Urinary bladder (tissue), 4 donors: ENCODE measurements at places on chromosomes 6 and 20. TPM values are rescaled to one million over a fixed set of nuclear protein-coding genes. Genes with fewer than 3 reads are reported as not detected.

DNA sequence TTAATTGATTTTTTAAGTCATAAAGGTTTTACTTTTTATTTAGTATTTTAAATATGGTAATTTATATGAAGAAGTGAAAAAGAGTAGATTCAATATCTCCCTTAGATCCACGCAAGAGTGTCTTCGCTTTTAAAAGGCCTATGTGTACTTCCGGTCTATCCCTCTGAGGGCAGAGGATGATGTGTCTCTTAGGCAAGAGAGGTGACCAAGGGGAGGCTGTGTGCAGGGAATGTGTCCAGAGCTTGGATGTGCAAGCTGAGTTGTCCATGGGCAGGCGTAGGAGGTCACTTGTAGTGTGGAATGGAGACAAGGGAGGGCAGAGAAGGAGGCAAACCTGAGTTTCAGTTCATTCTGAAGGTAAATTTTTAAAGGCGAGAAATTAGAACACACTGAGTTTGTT, 113.9 kb downstream of the CRYBG1 start:
- no peak for DNase-seq

DNA sequence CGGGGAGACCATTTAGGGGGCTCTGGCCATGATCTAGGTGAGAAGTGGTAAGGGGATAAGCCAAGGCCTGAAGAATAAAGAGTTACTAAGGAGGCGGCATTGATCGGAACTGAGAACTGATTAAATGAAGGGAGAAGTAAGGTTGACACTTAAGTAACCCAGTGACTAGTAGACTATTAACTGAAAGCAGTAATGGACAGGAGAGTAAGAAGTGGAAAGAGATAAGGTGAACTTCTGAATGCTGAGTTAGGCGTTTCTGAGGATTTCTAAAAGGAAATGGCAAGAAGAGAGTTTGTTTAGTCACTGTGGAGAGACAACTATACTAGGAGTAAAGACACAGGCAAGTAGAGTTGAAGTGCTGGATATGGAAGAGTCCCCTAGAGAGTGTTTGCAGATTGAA, 1.9 kb downstream of the ABCF1 start:
- DNase-seq = no peak

DNA sequence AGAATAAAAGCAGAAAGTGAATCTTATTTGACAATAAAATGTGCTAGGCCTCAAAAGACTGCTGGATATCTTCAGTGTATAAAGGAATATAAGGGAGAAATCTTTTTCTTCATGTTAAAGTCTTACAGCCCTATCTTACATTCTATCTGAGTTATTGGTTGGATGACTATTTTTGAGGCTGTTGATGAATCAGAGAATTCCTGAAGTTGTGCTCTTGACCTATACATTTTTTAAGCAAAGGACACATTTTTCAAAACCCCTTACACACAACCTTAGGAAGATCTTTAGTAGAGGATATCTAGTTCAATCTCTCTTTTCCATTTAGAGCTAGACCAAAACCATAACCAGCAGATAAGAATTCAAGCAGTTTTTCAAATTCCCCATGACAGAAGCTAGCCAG, 10.9 kb upstream of the CGA start:
- no peak for DNase-seq

DNA sequence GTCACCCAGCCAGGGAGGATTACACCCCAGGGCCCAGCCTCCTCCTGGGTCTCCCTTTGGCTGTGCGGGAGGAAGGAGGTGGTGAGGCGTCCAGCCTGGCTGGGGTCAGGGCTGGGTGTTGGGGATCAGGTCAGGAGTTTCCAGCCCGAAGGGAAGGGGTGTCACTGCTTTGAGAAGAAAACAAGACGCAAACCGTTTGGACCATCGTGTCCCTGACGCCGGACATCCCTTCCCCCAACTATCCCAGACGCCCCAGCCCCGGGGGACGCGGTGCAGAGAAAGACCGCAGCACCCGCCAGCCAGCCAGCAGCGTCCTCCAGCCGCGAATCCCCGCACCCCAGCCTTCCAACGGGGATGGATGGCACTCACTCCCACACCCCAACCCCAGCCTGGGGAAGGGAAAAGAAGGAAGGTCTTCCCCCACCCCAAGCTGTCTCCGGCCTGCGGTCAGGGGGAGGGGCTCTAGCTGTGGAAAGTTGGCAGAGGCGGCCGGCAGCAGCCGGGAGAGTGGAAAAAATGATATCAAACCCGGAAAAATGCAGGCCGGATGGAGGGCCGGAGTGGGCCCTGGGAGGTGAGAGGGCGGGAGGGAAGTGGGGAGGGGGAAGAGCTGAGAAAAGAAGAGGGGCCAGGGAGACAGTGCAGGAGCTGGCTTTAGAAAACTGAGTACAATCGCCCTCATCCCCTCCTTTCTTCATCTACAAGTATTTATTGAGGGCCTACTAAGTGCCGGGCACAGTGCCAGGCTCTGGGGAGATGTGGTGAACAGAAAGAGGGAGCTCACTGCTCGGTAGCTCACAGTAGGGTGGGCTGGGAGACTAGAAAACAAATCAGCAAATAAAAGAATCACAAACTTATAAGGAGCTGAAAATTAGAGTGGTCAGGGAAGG, 10.6 kb downstream of the REM1 start:
- peak; percentile 47 for DNase-seq

GRCh38 chr6:128415387-128415786, 105.0 kb downstream of the PTPRK start:
- no peak for DNase-seq

DNA sequence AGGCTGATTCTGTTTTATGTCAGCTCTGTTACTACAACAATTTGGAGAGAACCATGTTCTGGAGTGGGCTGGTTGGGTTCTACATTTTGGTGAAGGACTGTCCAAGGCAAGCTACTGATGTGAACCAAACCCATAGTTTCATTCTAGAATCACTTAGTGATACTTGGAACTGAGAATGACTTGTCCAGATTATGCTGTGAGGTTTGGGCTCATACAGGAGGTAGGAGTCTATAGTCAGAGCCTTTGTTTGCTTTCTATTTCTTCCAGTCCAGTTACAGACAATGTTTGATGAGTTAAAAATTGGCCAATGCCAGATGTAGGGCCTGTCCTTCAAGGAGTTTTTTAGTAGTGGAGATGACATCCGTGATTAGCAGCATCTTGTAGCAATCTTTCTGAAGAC, 97.9 kb downstream of the LRRC1 start:
- no peak for DNase-seq

- DNase-seq = peak; percentile 10
Observed at GRCh38 chr6:63571361-63572043, 778 bp upstream of the LOC128125822 start.

- DNase-seq = no peak
Observed at GRCh38 chr6:139311831-139312230, 20.0 kb upstream of the TXLNB start.

DNA sequence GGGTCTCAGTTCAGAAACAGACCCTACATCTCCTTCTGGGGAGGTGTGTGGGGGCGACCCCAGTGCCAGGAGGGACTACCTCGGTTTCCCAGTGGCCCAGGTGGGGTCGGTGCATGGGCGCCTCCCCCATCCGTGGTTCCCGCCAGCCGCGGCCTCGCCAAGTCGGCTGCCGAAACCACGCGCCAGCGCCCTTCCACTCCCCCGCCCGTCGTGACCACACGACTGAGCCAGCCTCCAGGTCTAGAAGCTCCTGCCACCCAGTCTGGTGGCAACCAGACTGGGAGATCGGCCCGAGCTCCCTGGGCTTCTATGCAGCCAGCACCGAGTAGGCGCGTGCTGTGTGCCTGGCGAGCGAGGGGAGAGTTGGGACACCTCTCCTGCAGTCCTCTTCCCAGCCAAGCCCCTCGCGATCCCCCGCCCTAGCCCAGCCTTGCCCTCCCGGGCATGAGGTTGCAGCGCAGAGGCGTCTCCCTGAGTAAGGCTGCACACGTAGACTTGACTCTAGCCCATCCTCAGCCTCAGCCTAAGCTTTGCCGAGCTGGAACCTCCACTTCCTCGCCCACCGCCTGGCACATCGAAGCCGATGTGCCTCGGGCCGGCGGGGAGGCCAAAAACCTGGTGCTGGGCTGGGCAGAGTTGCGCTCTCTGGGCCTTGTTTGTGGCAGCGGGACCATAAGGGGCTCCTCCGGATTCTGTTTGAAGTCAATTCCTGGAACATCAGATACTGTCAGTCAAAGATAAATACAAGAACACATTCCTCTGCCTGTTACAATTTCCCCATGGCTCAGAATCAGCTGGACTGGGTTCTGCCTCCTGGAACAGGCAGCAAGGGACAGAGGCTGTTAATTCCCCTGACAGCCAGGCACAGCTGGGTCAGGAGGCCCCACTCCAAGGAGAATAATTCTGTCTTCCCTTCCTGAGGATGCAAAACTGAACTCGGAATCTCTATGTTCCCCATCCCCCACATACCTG, 1.5 kb upstream of the CPNE5 start:
- DNase-seq = no peak

DNA sequence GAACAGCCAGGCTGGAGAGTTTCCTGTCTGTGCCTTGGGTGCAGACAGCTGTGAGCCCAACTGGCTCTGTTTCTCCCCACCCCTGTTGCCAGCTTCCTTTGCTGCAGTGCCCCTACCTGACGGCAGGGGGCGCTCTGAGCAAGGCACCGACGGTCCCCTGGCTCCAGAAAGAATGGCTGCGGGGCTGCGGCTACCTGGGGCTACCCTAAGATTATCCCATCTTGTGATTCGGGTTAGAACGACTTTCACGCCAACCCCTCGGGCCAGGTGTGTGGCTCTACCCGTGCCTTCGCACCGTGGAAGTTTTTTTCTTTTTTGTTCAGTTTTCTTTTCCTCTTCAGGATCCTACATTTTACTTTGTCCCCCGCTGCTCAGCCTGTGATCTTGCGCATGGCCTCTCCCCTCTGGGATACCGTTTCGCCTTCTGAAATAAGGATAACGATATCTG, 33.4 kb upstream of the AAR2 start:
- no peak for DNase-seq

DNA sequence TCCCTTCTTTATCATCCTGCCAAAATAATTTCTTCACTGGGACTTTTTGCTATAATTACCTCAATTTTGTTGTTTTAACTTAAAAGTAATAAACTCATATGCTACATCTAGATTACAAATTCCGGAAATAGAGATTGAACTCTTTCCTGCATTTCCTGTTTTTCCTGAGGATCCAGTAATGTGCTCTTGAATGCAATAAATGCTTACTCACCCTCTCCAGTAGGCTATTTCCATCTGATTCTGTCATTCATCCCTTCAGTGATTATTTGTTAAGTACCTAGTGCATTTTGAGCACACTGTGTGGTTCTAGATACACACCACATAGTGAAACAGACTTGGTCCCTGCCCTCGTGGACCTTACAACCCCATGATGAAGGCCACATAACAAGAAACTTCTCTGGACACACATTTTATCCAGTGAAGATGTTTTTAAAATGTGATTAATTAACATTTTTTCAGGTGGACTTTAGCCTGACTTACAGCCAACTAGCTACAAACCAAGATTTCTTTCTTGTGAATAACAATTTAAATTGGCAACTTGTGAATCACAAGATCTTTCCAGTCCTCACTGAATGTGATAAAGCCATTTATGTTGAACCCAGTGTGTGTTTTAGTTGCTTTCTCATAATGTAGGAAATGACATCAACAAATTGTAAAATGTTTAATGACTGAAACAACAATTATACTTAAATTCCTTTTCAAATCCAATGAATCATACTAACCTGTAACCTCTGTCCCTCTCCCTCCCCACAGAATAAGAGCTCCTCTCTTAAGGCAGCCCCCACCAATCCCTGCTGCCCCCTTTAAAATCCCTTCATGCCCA, 272.3 kb downstream of the KHDC1L start:
- no peak for DNase-seq

- no peak for DNase-seq
Observed at GRCh38 chr20:53146201-53146891, 174.2 kb downstream of the TSHZ2 start.

DNA sequence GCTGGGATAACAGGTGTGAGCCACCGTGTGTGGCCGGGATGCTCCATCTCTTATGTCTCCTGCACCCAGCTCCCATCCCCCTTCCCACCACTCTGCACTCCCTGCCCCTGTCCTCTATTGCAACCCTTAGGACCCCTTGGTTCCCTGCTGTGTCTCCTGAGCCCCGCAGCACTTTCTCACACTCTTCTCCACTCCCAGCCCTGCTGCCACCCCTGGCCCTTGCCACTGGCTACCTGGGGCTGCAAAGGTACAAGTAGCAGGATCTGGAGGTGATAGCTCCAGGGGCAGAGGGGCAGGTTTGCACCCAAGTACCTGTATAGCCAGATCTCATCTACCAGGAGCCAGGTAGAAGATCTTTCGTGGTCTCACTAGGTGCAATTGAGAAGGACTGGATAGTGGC, 6.6 kb upstream of the CPXM1 start:
- DNase-seq = no peak

DNA sequence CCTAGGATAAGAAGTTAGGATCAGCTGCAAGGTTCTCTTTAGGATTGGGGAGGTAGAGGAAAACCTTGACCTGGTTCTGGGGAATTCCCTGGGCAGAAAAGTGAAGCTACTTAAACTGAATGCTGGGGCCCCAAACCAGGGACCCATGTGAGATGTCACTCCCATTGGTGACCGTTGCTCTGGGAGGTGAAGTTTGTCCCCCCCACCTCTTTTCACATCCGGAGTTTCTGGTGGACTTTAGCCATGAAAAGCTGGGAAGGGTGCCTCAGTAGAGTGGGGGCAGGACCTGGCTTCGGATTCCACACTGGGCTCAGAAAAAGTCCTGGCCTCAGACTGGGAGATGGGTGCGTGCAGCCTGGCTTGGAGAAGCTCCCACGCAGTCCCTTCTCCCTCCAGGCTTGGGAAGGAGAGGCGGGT, 13.2 kb downstream of the TJAP1 start:
- DNase-seq = no peak

GRCh38 chr20:43567477-43567876, 8.7 kb downstream of the SGK2 start:
- no peak for DNase-seq

- no peak for DNase-seq
Observed at GRCh38 chr20:61596687-61597330, 344.7 kb downstream of the CDH4 start.

GRCh38 chr6:166604911-166605310, 18.4 kb upstream of the RAMACL start:
- no peak for DNase-seq

DNA sequence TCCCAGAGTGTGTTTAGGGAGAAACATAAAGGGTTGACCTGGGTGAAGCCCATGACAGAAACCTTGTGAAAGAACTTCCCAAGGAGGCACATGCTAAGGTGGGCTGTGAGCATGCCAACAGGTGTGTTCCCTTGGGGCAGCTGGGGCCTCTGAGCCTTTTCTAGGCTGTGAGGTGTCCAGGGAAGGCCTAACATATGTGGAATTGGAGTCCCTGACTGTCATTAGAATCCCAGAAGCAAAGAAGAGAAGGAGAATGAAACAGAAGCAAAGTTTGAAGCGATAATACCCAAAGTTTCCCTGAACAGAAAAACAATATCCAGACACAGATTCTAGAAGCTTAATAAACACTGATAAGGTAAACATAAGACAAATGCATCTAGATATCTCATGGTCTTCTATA, 143.3 kb downstream of the CD83 start:
- DNase-seq = no peak

- no peak for DNase-seq
Observed at GRCh38 chr20:33162753-33163152, 5.2 kb upstream of the BPIFA2 start.

GRCh38 chr6:98470821-98471220, 363.6 kb upstream of the POU3F2 start:
- DNase-seq = no peak

The HSPA1L gene
- 2.5 TPM for total RNA-seq

The HCK gene
- total RNA-seq = 8.3 TPM

The MICAL1 gene
- total RNA-seq = 25.5 TPM

The HLA-DRB5 gene
- total RNA-seq = 3.8 TPM

The GUCA1A gene
- 2.5 TPM for total RNA-seq
